Stimulated activated CD4-positive, alpha-beta T cell treated with anti-CD3 and anti-CD28 coated beads, Interleukin-2, amount 100 ng/mL, for 4 hours (primary cell): ENCODE measurements at places on chromosomes 1 and 21.

GRCh38 chr1:216742625-216743024 is 19.4 kb upstream of the ESRRG start:
- DNase-seq = no peak

DNA sequence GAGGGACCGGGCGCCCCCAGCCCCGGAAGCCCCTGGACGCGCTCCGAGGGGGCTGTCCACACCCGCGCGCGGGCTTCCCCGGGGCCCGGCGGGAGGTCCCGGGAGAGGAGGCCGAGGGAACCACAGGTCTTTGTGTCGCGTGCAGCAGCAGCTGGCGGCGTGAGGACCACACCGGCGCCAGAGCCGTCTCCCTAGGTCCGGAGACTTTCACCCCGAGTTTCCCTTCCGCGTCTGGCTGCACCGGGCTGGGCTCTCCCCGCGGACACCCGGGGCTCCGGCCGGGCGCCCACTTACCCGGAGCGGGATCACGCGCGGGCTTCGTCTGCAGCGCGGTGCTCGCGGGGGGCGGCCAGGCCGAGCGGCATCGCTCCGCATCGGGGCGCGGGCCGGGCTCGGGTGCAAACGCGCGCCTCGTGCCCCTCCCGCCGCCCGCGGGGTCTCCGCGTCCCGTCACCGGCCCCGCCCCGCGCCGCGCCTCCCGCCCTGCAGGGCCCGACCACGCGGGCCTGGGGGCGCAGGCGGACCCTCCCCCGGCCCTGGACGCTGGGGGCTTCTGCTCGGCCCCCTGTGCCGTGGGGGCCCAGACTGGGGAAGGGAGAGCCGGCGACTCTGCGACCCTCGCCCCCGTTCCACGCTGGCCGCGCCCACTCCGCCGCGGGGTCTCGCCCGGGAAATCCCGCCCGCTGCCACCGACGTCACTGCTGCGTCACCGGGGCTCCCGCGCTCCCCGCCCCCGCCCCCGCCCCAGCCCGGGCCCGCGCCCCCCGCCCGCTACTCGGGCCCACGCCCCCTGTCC is at the start of gene GNG4:
GNG4 (minus strand) TSS at position 417 of the 796 bp plus-strand sequence. CDS start 65,946 bp downstream, outside the sequence.
- peak; percentile 36 for DNase-seq

DNA sequence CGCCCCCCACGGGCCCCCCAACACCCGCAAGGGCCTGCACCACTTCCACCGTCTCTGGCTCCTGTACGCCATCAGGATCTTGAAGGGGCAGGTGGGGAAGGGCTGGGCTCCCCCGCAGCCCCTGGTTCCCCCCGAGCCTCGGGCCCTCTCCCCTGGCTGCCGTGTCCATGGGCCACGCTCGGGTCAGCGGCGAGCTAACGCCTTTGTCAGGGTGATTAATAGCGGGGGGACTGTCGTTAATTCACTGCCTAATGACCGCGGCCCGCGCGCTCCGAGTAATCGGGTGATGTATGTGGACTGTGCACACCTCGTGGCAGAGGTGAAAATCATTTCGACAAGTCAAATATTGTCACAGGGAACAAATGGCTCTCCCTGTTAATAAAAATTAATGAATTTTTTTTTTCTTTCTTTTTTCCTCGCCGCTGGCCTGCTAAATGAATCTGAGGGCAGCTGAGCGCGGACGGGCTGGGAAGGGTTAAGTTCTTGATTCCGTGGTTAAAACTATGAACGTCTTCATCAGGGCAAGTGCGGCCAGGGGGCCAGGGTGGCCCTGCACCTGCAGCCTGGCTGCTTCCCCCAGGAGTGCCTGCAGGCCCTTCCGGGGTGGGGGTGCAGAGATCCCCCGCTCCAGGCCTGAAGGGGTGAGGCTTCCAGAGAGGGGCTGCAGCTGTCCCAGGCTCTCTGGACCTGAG is 100.8 kb downstream of the PRDM16 start:
- DNase-seq = no peak

DNA sequence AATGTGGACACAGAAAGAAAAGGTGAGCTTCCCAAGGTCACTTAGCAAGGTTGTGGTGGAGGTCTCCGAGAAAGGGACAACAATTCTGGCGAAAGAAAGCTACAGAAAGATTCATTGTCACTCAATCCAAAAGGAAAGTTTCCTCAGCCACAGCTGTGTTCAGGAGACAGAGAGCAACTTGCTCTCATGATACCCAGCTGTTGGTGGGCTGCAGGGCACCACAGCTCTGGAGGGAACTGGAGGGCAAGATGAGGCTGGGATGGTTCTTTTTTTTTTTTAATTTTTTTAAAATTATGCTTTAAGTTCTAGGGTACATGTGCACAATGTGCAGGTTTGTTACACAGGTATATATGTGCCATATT is 50.7 kb upstream of the VTCN1 start:
- no peak for DNase-seq

GRCh38 chr21:40445349-40445921 is 401.5 kb downstream of the DSCAM start:
- DNase-seq = no peak
